Suppressor macrophage (primary cell): ENCODE measurements at places on chromosomes 13 and 19.

GRCh38 chr19:10747271-10747670, 29.4 kb downstream of the DNM2 start:
- no peak for DNase-seq

- DNase-seq = peak; percentile 95
Measured at GRCh38 chr19:18397242-18398202, at the start of gene LRRC25. Gene LRRC25, minus strand, starts transcription at chr19:18397622. Its CDS starts 659 bp downstream, at chr19:18396963.

DNA sequence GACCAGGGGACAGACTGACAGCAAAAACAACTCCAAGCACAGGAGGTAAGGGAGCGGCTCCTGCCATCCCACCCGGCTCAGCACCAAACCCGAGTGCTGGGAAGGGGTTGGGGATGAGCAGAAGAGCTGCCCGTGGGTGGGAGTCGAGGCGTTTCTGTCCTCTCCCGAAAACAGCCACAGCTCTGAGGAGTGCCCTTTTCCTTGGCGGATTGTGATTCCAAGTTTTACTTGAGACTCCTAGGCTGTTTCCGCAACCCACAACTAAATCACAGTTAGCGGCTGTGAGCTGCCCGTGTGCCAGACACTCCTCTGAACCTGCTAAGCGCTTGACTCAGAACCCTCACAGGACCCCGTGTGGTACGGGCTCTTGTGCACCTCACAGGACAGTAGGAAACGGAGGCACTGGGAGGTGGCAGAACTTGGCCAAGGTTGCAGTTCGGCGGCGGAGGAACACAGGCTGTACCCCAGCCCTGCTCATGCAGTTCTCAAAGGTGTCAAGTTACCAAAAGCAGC, 21.4 kb downstream of the CFAP97D2 start:
- DNase-seq = no peak

GRCh38 chr19:56993851-56994250, 125.9 kb upstream of the USP29 start:
- DNase-seq = no peak

- DNase-seq = no peak
Measured at GRCh38 chr19:41776700-41777099, 19.7 kb upstream of the CEACAM3 start.

GRCh38 chr19:55461259-55461973, at the start of gene ISOC2:
Gene ISOC2, minus strand, starts transcription at chr19:55461642. Its CDS starts 5,156 bp downstream, at chr19:55456486.
- peak; percentile 100 for DNase-seq

- peak; percentile 51 for DNase-seq
Measured at GRCh38 chr19:18156841-18157464, 4.0 kb downstream of the PIK3R2 start.

DNA sequence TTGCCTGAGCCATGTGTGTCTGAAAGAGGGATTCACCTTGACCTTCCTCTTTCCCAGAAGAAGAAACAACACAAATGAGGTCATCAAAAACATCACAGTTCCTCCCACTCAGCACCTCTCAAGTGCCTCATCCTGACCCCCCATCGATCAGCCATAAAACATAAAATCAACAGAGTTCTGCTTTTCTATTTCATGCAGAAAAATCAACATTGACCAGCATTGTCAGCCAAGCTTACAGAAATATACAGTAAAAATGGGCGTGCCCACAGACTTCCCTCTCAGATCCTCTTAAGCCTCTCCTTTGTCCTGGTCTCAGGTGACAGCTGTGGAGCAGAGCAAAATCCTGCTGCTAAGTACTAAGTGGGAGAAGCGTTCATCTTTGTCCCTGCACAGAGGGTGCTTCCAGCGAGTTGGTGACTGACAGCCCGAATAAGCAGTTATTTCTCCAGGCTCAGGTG, 213.3 kb downstream of the OLFM4 start:
- DNase-seq = no peak

DNA sequence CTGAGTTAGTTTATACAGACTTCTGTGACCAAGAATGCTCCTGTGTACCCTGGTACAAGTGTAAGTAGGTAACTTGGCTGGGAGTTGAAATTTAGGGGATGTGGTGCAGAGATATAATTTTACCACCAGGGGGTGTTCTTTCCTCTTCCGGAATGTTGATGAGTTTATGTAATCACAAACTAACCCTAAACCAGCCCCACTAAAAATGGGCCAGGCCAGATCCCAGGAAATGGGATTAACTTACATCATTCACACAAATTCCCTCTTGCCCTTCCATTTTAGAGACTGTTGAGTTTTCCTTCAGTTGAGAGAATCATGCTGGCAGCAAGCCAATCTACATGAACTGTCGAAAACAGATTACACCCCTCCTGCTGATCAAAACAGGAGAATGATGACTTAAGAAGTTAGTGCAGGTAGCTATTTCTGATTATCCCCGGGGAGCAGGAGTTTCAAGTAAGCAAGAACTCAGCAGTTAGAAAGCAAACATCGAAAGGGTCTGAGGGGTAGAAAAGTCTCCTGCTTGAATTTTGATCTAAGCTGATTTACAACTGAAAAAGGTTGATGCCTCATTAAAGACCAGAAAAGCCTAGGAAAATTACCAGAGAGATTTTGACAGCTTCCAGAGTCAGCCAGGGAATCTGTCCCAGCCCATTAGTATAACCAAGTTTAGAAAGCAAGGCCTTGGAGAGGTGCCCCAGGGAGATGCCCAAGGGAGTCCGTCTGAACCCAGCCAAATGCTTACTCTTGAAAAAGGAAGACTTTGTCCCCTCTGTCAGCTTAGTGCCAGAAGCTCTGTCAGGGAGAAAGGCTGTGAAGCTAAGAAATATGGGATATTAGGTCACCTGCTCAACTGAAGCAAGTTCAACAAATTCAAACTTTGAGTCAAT, 32.3 kb upstream of the MED4 start:
- DNase-seq = peak; percentile 79

- DNase-seq = no peak
Measured at GRCh38 chr13:44498969-44499368, 77.2 kb downstream of the TSC22D1 start.

- DNase-seq = peak; percentile 90
Measured at GRCh38 chr19:54383330-54383729, 18.6 kb upstream of the LAIR1 start.

- peak; percentile 65 for DNase-seq
Measured at GRCh38 chr19:38323291-38323690, 3.6 kb downstream of the KCNK6 start.

DNA sequence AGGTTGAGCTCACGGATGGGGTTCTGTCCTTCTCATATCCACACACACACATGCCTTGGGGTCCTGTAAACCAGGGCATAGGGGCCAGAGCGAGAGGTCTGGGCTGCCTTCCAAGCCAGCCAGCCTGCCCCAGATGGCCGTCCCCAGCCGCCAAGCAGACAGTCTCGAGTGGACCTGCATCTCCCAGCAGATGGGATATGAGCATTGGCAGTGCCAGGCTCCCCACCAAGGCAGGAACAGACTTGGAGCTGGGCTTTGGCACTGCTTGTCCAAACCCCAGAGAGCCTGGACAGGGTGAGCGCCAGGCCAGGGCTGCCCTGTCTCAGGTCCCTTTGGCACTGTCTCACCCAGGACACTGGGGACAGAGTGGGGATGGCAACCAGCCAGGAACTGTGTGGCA, 130.4 kb downstream of the DPF1 start:
- DNase-seq = no peak
